ENCODE measurements at places on chromosomes 1 and 21. TPM values are rescaled to one million over a fixed set of nuclear protein-coding genes. Genes with fewer than 3 reads are reported as not detected.
A peak's percentile ranks its signal among the peaks of the same experiment; 100 is the strongest.

DNA sequence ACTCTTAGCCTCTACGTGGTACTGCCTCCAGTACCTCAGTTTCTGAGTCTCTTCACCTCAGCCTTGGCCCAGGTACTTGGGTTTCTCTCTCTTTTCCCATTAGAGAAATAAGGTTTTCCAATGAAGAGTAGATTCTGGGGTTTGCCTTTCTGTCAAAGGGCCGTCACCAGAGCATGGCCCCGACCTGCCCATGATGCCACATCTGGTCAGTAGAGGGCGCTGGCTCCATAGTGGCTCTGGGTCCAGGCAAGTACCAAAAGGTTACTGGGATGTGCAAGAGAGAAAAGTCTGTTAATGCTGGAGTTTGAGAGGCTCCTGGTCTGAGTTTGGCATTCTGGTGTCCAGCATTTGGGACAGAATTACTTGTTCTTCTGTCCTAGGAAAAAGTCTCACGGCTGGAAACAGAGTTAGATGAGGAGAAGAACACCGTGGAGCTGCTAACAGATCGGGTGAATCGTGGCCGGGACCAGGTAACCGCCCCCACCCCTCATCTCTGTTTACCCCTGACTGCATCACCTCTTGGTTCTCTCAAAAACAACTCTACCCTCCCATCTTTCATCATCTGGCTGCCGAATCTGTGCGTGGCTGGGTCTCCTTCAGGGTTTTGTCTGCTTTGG, 5.3 kb upstream of the TUFT1 start:
- DNase-seq, result peak; percentile 87

GRCh38 chr1:232363008-232363407, 266.9 kb downstream of the SIPA1L2 start:
- no peak for DNase-seq

DNA sequence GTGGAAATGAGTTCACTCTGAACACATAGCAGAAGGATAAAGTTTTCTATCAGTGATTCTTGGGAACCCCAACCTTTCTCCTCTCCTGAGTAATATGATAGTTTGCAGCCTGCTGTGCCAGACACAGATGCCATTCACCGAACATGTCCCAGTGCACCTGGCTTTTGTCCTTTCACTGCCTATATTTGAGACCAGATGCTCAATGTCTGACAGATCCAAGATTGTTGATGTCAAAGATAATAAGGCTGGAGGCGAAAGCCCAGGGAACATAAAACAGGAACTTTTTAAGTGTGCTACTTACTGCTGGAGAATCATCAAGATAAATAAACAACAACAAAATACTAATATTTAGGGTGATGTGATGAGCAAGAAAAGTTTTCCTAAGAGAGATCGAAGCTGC, 139.3 kb downstream of the TIAM1 start:
- no peak for DNase-seq

DNA sequence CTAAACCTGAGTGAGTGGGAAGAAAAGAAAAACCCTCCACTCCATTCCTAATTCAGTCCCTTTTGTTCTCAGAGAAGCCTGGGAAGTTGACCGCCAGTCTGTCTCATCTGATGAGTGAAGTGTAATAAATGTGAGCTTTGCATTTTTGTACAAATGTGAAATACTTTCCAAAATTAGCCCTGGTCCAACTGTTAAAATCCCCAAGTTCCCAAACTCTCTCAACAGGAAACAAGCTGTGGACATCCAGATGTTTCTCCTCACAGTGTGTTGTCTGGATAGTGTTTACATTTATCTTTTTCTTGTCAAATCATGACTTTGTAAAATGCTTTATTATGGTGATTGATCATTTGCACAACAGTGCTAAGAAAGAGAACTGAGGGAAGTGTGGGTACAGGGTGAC, 145.1 kb downstream of the TM2D1 start:
- no peak for DNase-seq

GRCh38 chr1:181086926-181087325, 1.6 kb upstream of the IER5 start:
- no peak for DNase-seq

- DNase-seq, result no peak
These were observed 155.2 kb downstream of the NR5A2 start for GRCh38 chr1:200182701-200183100.

GRCh38 chr1:30871276-30871871, 37.2 kb downstream of the SDC3 start:
- DNase-seq, result no peak

GRCh38 chr1:73180397-73181189, 898.3 kb upstream of the NEGR1 start:
- no peak for DNase-seq

DNA sequence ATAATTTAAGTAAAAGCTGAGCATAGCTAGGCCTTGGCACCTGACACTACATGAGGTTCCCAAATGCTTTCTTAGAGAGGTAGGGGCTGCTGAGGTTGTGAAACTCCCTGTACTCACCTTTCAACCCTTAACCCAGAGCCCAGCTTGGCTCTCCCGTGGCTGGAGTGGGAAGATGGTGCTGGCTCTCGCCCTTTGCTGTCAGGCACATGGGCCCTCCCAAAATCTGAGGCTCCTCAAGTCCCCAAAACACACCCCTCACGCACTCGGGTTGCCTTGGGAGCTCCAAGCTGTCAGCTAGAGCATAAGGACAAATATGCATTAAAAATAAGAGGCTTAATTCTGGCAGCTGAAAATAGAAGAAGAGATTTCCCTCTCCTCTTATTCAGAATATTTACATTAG, 46.7 kb upstream of the PLPPR4 start:
- no peak for DNase-seq

GRCh38 chr1:18902523-18903290, at the start of gene ALDH4A1:
TSS of gene ALDH4A1 (minus strand) at chr1:18902555. CDS start at chr1:18902523, 32 bp downstream.
- DNase-seq, result peak; percentile 99

- no peak for DNase-seq
These were observed 4.3 kb upstream of the LRRC3 start for GRCh38 chr21:44450999-44451398.

The TMPRSS3 gene
- total RNA-seq, result not detected

The ST6GALNAC3 gene
- 4.5 TPM for total RNA-seq

The CD53 gene
- 12.3 TPM for total RNA-seq

The WNT3A gene
- not detected for total RNA-seq

The FCGR3B gene
- 1.8 TPM for total RNA-seq

The CHD5 gene
- not detected for total RNA-seq

The SH3D21 gene
- total RNA-seq, result 1.3 TPM

The FCGR3A gene
- 23.0 TPM for total RNA-seq

The AZIN2 gene
- total RNA-seq, result 1.9 TPM

The PTGFR gene
- 0.73 TPM for total RNA-seq

The IFI6 gene
- total RNA-seq, result 29.2 TPM

The ASCL5 gene
- total RNA-seq, result not detected

The PAQR6 gene
- 0.51 TPM for total RNA-seq

The MFAP2 gene
- total RNA-seq, result 4.1 TPM

The MATN1 gene
- not detected for total RNA-seq

The FCGR2B gene
- total RNA-seq, result 17.5 TPM

The PLEKHG5 gene
- 16.8 TPM for total RNA-seq
